Activated naive CD4-positive, alpha-beta T cell treated with anti-CD3 and anti-CD28 coated beads, Interleukin-2, amount 50 U/mL, for 72 hours (primary cell): ENCODE measurements at places on chromosomes 1 and 21.

DNA sequence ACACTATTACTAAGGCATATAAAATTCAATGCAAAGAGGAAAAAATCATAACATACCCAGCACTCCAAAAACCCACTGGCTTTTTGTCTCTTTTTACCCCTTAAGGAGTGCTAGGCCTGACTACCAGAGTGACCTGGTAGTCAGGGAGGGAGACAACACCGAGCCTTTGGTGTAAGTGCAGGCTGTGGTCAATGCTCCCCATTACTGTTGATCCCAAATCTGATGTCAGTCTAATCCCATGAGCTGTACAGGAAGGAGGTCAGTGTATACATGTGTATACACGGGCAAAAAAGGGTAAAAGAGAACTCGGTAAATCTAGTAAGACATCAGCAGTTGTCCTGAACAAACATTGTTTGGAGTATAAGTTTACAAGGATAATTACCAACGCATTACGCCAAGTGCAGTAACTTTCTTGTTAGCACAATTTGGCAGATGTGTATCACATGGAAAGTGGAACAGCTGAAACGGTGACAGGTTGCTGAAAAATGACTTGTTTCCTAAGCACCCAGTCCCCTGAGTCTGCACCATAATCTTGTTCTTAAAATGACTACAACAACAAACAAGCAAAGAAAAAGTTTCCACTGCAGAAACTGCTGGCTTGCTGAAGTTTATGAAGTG is 217.9 kb downstream of the KCNH1 start:
- no peak for DNase-seq

GRCh38 chr1:77202751-77203150 is 16.5 kb downstream of the PIGK start:
- DNase-seq: no peak

DNA sequence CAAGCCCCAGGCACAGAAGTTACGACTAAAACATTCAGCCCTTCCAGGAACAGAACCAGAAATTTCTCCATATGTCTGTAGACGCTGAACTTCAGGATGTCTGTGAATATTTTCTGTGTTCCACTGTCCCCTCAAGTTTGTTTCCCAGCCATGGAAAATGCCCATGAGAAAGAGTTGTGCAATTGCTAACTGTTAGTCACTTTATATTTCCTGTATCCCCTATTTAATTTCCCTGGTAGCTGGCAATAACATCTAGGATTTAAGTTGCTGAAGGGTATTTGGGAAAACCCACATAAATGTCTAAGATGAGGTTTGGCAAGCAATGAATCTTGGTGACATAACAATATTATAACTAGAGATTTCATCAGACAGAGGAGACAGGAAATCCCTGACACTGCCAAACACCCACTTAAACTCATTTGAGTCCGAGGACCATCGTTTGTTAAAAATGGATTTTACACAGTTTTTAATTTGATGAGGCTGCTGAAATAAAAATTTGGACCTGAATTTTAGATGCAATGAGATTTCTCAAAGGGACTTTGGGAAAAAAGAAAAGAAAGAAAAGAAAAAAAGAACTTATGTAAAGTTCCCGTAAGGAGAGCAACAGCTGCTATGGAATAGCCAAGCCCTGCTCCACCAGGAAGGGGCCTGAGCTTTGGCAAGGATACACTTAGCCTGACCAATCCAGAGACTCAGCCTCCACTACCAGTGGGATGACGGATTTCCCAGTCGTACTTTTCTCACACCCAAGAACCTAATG is 21.8 kb upstream of the ERRFI1 start:
- no peak for DNase-seq

GRCh38 chr1:175221557-175222175 is 29.1 kb upstream of the KIAA0040 start:
- no peak for DNase-seq

GRCh38 chr21:34216718-34217032 is 143.3 kb downstream of the MRPS6 start:
- no peak for DNase-seq

DNA sequence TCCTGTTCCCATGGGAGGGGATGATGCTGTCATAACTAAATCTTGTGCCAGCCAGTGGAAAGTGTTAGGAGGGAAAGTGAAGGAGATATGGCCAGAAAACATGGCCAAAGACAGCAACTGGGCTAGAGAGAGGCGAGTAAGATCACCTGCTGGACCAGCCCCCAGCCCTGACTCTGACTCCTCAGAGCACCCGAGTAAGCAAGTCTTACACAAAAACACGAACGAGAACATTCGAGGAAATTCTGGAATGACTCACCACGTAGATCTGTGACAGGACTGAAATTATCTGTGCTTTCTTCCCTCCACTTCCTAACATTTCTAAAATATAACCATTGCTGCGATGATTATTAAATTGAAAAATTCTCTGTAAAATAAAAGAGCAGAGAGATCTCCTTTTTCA is 9.2 kb downstream of the ZNF496 start:
- DNase-seq: no peak
